T-helper 1 cell (primary cell): ENCODE measurements at places on chromosomes 5 and 9.
A peak's percentile ranks its signal among the peaks of the same experiment; 100 is the strongest.

GRCh38 chr9:97508852-97509251 lies 7.4 kb downstream of the TMOD1 start:
- no peak for DNase-seq

DNA sequence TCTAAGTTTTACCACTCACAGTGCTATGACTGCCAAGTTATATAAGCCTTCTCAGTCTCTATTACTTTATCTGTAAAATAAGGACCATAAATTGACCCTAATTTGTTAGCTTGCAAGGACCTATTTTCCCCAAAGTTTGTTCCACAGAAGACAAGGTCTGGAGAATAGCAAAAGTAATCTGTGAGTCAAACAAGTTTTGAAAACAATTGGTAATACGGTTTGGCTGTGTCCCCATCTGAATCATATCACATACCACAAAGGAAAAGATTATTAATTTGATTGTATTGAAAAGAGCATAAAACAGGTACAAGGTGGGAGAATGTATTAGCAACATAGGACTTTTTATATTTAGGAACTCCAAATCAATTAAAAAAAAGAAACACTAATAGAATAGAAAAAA lies 124.0 kb upstream of the TARS1 start:
- DNase-seq, result no peak

DNA sequence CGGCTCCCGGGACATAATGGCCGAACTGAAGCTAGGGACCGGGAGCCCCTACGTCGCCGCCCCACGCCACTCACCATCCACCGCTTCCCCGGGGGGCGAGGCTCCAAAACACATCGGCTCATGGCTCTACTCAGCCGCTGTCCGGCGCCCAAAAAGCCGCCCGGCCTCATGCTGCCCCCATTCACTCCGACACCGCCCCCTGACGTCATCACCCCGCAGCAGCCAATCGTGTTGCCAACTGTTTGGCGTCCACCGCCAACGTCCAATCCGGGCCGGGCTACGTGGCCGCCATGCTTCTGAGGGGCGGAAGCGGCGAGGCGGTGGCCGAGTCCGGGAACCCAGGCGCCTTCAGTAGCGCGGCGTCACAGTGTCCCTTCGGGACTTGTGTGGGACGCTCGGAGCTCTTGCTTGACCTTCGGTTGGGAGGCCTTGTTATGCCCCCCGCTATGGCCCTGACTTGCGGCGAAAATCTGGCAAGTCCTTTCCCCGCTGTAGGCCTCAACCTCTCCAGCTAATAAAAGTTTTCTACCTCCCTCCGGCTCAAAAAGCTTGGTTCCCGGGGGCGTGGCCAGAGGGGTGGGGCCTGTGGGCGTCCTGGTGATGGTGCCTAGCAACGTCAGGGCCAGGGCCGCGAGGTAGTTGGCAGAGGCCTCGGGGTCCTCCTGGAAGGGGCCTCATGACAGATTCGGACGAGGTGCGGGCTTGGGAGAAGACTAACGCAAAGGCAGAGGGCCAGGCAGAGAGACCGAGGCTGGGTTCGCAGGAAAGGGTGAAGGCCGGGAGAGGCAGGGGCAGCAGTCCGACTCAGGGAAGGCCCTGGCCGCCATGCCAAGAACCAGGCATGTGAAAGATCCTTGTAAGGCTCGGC lies at the start of the genes PTRH1 and TTC16:
Gene PTRH1 (minus strand): TSS at position 194 of the 868 bp plus-strand sequence. CDS start 24 bp downstream, at position 170.
Gene TTC16 (plus strand): TSS at position 610 of the 868 bp plus-strand sequence. CDS start 67 bp downstream, at position 677.
- DNase-seq, result peak; percentile 96

DNA sequence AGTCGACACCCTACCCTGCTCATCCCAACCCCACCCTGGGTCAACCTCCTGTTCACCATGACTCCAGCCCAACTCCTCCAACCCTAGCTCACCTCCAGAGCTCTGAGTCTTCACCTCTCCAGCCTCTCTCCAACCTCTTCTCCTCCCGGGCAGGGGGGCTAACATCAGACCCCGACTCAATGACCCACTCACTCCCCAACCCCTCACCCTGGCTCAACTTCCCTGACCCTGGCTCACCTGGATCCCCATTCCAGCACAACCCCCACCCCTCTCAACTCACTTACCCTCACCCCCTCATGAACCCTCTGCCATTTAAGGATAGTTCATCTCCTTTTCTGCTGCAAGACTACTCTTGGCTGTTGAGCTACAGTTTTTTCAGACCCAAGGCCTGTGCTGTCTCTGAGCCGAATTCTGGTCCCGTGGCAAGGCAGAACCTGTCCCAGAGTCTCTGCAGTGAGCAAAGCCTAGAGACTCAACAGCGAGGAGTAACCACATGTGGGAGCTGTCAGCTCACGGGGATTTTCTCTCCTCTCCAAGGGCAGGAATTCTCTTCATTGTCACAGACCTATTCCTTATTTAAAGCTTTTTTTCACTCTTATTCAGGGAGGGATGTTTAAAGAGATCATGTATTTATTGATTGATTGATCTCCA lies 29.8 kb downstream of the ANKRD33B start:
- DNase-seq, result no peak

DNA sequence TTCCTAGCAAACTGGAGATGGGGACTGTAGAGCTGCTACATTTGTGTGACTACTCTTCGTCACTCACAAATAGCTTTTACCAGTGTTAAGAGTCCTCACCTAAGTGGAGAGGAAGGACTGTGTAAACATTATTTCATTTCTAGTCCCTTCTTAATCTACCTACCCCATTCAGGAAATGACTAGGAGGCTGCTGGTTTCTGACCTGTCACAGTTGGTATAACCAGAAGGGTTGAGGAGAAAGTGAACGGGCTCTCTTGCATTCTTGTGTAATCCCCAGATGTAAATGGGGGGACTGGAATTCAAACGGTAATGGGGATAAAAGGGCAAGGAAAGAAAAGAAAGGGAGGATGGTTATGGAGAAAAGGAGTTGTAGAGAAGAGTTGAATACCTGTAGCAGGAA lies 35.4 kb upstream of the BNIP1 start:
- DNase-seq, result no peak

GRCh38 chr9:123377211-123377971 lies 21.4 kb downstream of the CRB2 start:
- DNase-seq, result no peak

DNA sequence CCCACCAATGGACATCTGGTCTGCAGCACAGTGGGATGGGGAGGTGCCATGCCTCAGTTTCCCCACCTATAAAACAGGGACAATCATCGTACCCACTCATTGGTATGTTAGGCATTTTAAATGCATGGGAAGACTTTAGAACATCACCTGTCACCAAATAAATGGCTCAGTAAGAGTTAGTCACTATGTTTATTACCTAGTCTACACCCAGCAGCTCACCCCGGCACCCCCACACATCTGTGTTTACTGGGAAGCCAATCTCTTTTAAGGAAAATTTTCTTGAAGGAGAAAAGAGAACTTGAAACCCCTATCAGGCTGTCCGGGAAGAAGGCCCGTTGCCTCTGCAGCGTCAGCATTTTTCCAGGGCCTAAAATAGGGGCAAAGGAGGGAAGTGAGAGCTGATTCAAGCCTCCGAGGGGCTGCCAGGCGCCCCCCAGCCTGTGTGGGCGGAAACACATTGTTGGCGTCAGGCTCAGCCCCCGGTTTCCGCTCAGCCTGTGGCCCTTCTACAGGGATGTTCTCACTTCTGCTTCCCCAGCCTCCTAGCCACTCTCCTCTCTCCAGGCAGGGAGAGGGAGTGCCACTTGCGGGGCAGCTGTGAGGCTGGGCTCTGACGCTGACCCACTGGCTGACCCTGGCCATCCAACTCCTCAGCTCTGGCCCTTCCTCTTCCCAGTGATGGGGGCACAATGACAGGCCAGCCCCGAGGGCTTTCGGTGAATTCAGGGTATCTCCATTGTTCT lies 4.6 kb downstream of the CSF1R start:
- no peak for DNase-seq

DNA sequence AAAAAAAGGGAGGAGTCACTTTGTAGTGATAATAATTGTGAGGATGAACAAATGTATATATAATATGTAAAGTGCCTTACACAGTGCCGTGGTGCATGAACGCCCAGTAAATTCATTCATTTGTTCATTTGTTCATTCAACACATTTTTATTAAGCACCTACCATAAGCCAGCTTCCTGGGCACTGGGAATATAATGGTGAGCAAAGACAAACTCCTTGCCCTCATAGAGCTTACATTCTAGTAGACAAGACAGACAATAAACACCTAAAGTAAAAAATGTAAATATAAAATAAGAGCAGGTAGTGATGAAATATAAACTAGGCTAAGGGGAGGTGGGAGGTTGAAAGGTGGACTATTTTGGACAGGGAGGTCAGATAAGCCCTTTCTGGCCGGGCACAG lies 32.0 kb downstream of the SPRY4 start:
- no peak for DNase-seq

DNA sequence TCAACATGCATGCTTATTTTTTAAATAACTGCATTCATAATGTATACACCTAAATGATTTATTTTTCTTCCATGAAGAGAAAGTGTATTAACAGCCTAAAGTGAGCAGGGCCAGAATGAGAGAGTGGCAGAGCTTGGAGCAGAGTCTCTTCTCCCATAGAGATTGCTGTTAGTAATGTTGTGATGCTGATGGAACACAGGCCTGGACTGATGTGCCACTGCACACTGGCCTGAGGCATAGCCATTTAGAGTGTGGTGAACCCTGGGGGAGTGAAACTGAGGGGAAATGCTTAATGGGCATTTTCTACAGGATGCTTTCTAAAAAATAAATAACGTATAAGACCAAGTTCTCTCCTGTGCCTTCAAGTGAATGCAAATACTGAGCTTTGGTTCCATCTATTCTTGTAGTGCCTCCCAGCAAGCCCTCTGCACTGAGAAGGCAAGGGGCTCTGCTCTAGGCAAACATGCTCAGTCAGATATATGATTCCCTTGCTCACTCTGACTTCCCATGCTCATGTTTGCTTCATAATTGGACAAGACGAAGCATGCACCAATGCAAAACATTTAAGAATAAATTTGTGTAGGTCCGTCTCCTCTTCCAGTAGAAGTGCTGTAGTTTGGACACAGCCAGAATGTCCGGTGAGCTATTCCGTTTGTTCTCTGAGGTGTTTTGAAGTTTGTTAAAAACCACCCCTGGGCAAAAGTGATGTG lies 185.7 kb downstream of the PBX3 start:
- DNase-seq, result no peak

GRCh38 chr5:164255598-164256213 lies 750.3 kb downstream of the MAT2B start:
- no peak for DNase-seq

DNA sequence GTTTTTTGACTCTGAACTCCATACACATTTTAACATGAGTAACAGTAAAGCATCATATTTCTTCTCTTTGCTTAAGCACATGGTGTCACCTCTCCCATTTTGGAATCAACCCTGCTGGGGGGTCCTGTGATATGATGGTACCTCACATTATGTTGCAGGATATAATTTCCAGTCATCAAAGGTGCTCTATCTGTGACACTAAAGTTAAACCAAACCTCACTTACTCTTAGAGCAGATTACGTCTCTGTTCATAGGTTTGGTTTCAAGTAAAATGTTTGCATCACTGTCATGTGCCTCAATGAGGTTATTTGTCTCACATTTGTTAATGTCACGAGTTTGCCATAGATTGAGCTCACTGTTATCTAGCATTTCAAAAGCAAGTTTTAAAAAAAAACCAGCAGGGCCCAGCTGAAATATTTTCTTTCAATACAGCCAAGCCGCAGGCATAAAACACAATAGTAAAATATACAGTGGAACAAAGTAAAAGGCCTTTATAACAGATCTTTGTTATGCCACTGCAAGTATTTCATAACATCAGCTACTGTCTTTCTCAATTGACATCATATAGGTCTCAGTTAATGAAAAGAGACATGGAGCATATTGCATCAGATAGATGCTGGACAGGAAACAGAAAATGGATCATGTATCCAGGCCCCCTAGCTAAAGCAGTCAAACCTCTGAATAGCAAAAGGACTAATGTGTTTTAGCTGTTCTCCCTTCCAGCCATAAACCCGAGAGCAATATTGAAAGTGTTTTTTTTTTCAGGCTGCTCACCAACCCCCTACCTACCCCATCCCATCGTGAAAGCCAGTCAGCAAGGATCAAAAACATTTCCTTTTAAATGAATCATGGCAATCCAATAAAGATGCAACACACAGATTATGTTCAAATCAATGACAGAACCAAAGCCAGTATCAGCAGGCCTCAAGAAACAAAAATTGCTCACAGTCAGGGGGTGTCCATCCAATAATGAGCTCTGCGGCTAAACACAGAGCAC lies 182.1 kb upstream of the ITGA1 start:
- no peak for DNase-seq

DNA sequence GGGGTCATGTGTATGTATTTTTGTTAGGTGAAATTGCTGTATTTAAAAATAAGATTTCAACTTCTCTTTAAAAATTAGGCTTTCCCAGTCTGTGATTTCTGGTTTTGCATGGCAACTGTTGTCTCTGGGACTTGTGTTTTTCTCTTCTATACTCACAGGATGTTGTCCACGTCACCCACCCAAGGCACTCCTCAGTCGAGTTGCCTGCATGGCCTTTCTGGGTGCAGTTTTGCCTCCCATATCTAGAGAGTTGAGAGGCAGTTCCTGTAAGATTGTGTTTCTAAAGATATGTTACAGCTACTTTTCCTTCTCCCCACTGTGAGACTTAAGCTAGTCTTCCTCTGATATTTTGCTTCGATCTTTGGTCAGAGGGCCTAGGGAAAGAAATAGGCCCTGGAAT lies 2.3 kb upstream of the ASPN start:
- no peak for DNase-seq

- DNase-seq, result no peak
Measured at GRCh38 chr9:110049699-110050450, 158.1 kb downstream of the C9orf152 start.

GRCh38 chr5:171453988-171454387 lies 34.5 kb downstream of the FGF18 start:
- DNase-seq, result no peak
